ENCODE measurements at places on chromosomes 5 and 9.

DNA sequence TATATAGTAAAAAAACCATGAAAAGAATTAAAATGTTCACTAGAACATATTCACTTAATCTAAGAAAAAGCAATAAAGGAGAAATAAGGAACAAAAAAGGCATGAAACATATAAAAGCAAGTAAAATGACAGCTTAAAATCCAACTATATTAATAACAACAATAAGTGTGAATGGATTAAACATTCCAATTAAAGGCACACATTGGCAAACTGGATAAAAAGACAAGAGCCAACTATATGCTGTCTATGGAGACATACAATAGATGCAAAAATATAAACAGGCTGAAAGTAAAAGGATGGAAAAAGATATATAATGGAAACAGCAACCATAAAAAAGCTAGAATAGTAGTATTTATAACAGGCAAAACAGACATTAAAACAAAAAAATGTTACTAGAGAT, 70.1 kb downstream of the AP3B1 start:
- no peak for DNase-seq

DNA sequence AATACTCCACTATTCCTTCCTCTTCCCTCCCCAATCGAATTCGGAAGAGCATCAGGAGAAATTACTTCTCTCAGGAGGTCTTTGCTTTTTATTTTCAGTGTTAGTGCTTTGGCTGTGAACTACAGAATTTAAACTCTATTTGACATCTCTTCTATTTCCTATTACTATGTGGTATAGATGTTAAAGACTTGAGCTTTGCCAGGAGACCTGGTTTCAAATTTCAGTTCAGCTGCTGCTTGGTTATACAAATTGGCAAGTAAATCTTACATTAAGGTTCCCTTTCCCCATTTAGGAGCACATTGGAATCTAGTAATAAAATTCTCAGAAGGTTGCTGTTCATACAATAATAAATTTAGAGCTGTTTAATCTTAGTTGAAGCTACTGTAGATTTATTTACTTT, 13.1 kb downstream of the UHRF2 start:
- DNase-seq = no peak

DNA sequence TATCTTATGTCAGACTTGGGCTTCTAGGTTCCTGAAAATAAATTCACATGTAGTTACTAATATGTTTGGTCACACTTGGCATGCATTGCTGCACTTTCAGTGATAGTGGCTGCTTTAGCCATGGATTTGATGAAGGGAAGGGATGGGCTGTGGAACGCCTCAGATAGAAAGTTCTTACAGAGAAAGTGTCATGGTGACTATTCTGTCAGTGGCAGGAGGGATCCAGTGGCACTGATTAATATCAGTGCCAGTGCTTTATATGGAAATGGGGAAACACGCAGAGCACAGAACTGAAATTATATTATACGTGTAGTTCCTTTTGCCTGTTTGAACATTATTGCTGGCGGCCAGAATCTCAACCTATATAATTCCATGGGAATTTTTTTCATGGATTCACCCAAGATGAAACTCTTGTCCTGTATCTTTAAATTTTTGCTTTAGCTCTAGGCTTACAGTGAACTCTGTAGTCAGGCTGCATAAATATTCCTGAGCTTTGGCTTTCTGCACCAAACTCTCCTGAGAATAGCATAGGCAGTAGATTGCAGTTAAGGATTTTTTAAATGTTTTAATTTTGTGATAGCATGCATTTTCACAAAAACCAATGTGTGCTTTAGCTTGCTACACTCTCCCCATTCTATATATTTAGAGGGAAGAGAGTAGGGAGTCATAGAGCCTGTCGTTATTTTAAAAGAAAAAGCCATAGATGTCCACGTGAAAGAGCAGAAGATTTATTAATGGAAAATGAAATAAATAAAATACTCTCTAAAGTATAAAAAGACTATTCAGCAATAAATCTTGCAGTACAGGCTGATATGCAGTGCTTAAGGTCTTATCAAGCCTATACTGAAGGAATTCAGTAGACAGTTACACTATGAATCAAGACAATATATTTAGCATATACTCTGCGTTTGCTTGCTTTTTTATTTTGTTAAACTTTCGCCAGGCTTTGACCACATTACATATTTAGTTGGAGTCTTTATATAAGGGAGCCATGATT, 98.7 kb downstream of the EDIL3 start:
- no peak for DNase-seq

DNA sequence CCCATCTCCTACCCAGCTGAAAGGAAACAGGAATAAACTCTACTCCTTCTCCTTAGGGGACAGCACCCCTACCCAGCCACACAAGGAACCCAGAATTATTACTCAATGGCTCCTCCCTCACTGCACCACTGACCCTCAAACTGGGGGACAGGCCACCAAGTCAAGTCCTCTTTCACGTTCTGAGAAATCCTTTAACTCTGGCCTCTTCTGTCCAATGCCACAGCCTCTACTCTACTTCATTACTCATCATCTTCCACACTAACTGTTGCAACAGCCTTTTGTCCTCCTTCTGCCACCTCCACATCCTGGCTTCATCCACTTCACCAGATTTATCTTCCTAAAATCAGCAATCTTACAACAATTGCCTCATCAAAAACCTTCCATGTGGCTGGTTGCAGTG, 6.8 kb downstream of the TTC39B start:
- no peak for DNase-seq

- DNase-seq = peak; percentile 0
Measured at GRCh38 chr5:83844449-83845068, 123.9 kb upstream of the HAPLN1 start.

DNA sequence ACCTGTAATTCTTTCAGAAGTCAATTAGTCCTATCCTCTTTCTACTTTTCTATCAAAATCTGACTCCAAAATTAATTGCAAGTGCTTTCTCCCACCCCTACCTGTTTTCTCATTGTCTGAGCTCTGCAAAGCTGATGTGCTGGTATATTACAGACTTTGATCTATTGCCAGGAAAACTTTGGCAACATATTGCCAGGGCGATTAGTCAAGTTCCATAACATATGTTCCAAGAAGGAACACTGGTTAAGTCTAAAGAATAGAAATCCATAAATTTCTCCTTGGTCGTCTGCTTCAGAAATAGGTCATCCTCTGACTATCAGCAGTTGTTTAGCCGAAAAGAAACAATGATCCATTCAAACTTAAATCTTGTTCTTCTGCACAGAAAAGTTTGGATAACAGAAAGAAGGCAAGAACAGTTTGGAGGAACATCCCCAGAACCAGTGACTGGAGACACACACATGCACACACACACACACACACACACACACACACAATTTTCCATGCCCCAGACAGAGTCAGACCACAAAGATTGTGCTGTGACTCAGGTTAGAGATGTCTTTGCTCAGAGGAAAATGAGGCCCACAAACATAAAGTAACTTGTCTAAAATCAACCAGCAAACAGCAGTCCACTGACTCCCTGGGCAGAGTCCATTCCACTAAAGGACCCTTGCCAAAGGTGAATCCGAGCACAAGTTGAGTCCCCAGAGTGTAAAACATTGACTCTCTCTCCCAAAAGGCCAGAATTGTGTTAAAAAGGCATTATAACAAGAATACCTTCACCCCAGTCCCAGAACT, 202.1 kb downstream of the DEPDC1B start:
- no peak for DNase-seq

DNA sequence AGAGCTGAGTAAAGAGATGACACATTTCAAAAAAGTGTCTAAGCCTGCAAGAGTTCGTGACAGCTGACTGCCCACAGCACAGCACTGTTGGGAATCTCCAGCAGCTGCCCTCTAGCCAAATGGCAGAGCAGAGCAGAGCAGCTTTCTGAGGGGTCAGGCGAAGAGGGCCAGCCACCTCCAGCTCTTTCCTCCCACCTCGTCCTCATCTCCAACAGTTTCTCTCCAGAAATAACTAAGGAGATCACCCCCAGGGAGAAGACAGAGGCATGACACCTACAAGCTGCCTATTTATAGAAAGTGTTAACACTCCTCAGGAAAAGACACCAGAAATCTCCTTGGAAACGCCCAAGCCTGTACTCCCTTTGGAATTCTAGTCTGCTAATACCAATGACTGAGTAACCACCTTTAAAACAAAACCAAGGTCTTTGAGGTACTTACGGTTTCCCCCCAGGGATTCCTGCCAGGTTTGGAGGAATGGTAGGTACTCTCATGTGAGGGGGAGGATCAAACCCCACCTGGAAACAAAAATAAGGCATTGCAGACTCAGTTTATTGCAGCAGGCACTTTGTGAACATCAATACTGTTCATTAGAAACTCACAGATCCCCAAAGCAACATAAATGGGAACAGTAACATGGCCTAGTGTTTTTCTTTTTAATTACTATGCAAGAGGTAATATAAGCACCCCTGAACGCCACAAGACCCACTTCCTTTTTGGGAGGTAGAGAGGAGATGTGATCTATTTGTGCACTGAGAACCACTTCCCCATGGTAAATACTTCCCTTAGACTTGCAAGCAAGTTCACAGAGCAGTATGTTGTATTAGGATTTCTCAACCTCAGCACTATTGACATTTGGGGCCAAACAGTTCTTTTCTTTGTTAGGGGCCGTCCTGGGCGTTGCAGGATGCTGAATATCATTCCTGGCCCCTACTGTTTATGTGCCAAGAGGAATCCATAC, 79.3 kb downstream of the TLE1 start:
- no peak for DNase-seq

DNA sequence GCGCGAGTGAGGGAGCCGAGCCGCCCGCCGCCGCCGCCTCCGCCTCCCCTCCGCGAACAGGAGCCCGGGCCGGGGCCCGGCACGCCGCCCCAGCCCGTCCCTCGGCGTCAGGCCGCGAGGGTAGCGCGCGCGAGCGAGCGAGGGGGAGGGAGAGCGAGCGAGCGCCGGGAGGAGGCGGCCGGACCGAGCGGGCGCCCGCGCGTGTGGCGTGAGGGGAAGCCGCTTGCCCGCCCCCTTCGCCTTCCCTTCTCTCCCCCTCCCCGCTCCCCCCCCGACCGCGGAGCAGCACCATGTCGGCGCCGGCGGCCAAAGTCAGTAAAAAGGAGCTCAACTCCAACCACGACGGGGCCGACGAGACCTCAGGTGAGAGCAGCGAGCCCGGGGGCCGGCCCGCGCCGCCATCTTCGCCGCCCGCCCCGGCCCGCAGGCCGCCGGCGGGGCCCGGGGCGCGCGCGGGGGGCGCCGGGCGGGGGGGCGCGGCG, 312 bp downstream of the SET start:
- peak; percentile 54 for DNase-seq

DNA sequence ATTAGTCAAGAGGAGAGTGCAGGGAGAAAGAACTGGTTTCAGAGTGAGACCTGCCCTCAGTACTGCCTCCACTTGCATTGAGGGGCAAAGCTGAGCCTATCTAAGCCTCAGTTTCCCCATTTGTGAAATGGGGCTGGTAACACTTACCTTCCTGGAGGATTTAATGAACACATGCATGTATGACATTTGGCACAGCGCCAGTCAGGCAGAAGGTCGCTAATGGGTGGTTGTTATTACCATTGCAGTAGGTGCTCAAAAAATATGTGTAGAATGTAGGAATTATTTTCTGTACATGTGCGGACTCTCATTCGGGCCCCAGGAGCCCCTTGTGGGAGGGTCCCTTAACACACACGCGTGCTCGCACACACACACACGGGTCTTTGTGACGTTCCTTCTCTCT, 10.9 kb downstream of the FAT2 start:
- DNase-seq = no peak

DNA sequence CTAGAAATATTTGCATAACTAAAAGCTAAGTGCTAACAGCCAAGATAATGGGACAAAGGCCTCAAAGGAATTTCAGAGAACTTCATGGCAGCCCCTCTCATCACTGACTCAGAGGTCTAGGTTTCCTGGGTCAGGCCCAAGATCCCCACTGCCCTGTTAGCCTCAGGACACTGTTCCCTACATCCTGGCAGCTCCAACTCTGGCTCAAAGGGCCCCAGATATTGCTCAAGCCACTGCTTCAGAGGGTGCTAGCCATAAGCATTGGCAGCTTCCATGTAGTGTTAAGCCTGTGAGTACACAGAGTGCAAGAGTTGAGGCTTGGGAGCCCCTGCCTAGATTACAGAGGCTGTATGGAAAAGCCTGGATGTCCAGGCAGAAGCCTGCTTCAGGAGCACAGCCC, 998.1 kb downstream of the TLE1 start:
- no peak for DNase-seq

- DNase-seq = peak; percentile 17
Measured at GRCh38 chr5:34959323-34959722, 30.0 kb downstream of the DNAJC21 start.

DNA sequence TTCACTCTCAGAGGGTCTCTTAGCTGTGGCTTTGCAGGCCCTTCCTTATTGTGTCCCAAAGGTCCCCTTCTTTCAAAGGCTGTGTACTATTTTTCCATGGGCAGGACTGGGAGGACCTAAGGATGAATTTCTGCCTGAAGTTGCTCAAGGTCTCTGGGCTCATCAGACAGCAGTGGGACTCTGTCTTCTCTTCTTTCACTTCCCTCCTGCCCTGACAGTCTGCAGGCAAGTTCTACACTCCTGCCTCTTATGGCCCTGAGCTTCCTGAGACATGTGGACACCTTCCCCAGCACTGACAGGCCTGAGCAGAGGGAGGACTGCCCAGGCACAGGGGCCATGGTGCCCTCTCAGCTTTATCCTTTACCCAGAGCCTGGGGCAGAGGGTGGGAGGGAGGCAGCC, 14.8 kb downstream of the ENHO start:
- DNase-seq = no peak

DNA sequence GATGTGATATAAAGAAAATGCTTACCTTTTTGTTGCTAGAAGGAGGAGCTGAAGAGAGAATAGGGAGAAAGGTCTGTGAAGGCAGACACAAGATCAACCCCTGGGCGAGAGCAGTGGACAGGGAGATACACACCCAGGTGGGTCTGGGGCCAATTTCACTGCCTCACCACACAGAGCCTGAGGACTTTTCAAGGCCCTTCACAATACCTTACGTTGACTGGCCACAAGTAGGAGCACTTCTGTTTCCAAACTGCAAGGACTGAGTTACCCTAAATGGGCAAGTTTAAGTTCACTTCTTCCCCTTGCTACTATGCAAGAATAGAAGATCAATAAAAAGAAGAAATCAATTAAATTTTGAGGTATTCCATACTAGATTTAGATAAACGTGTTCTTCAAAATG, 174.5 kb upstream of the SLC12A2 start:
- no peak for DNase-seq

- DNase-seq = no peak
Measured at GRCh38 chr9:89854715-89855475, 250.1 kb downstream of the GADD45G start.

DNA sequence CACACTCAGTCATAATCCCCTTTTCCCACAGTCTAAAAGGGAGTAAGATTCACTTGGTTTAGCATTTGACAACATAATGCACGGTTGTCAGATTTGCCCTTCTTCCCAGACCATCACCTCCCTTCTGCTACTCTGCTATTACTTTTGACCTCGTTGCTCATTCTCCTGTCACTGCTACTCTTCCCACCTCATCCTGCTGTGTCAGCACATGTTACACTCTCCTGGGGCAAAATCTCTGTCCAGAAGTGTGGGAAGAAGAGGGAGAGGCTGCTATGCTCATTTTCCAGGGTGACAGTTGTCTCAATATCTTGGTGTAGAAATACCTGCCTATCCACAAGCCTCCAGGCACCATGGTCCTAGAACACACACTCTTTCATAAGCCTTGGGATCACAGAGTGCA, 449.9 kb upstream of the PIK3R1 start:
- no peak for DNase-seq

All from CD4-positive, alpha-beta T cell treated with Interleukin-2 at 100 ng/mL for 4 hours (primary cell).